Caudate nucleus (tissue), 63 donors: ENCODE measurements at places on chromosomes 4 and X.

- DNase-seq: no peak
Measured at GRCh38 chrX:64230123-64230970, at the start of gene ASB12. ASB12 (minus strand) TSS chrX:64230607; CDS start chrX:64225650, 4,957 bp downstream.

DNA sequence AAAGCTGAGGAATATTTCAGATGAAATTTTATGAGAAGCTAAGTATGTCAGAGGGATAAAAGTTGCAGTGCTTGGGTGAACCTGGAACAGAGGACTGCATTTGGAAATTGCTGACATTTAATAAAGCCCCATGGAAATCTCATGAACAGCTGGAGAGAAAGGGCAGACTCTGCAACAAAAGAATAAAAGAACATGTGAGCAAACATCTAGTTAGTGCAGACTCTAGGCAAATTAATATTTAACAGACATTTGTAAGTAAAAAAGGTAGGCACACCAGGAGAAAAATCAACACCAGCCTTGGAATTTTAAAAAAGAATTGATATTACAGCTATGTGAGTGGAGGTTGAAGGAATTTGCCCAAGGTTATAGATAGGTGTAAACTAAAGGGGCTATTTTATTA is 114.6 kb upstream of the PUDP start:
- DNase-seq: no peak

DNA sequence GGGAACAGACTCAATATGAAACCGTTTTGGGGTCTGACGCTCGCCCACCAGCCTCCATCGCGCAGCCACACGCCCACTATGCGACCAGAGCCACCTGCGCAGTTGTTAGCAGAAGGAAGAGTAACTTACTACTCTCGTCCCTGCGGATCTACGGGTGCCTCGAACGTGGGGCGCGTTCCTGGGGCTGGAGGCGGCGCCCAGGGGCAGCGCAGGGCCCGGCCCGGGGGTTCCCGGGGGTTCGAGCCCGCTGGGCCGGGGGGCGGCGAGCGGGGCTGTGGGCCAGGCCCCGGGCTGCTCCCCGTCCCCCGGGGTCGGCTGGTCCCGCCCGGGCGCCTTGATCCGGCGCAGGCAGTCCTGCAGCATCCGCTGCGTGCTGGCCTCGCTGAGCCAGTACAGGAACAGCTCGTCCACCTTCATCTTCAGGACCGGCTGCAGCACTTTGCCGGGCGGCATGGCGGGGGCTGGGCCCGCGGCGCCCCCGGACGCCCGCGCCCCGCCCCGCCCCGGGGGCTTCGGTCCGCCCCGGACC is 404 bp downstream of the PPP2R3B start:
- no peak for DNase-seq

- DNase-seq: no peak
Measured at GRCh38 chr4:165864271-165864670, 8.8 kb upstream of the TLL1 start.

DNA sequence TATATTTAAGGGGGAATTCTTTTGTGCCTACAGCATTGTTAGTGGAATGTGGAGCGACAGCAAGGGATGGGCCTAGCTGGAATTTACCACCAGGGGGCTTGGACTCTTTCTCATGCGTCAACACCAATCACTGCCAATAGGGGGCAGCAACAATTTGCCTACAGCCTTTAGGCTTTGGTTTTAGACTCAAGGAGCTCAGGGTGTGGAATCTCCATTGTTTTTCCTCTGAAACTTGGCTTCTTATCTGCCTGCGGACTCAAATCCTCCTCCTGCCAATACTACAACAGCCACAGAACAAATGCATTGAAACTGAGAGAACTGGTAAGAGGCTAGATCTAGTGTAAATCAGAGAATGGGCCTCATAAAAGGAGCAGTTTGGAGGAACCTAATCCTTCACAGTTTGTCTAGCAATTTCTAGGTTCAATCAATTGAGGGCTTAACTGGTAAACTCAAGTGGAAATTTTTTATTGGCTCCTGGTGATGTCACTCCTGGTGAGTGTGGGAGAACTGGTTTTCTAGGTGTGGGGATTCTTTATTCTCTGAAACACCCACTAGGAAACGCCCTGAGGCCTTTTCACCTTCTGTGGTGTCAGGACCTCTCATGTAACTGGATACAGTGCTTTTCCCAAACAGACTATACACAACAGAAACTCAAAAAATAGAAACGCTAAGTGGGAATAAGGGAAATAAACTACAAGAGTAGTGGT is 27.9 kb upstream of the TMSB4X start:
- no peak for DNase-seq

GRCh38 chr4:158202481-158202880 is 7.8 kb upstream of the TMEM144 start:
- DNase-seq: no peak
